NCI-H2029 treated with DMSO at 0.1 percent for 48 hours (cell line): ENCODE measurements at places on chromosomes 12 and 14.
A peak's percentile ranks its signal among the peaks of the same experiment; 100 is the strongest.

GRCh38 chr12:52132754-52133161 is 53.3 kb downstream of the SMIM41 start:
- DNase-seq: no peak

GRCh38 chr12:104115587-104115975 is 22.4 kb downstream of the NFYB start:
- no peak for DNase-seq

GRCh38 chr14:67464377-67464776 is 24.1 kb downstream of the TMEM229B start:
- DNase-seq: no peak

- no peak for DNase-seq
Measured at GRCh38 chr12:110046451-110047187, 1.7 kb downstream of the C12orf76 start.

DNA sequence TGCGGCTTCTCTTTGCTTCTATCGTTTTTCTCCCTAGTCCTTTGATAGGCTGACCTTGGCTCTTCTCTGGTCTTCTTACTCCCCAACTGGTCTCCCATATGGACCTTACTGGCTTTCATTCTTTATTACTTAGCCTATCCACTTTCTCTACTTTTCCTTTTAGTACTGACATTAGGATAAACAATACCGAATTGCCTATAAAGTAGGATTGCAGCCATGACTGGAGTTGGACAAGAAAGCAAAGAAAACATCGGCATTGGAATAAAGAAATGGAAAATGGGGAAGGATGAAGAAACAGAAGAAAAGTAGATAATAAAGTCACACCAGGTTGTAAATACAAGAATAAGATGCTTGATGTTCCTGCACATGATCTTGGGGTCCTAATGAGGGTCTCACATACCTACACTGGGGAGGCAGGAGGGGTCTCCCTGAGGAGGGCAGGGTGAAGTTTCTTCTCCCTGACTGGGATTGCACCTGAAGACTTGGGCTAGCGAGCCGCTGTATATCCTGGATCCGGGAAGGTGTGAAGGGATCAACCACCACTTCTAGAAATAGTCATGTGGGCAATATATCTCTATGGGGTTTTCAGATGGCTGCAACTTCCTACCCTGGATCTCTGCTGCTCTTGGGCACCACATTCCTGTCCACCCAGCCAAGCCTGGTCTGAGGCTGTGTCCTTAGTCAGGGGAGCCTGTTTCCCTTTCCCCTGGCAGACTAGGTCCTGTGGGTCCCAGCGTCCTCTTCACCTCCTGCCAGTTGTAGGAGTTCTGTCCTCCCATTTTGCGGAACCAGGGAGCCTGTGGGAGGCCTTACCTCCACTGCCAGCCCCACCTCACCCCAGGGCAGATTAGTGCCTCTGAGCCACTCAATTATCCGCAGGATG is 13.1 kb downstream of the NKX2-1 start:
- DNase-seq: peak; percentile 75
